ENCODE measurements at places on chromosomes 2 and 18.

- no peak for DNase-seq
Observed at GRCh38 chr2:127721311-127721977, 20.1 kb downstream of the SFT2D3 start.

GRCh38 chr2:216987252-216987821 is 127.5 kb upstream of the TNP1 start:
- no peak for DNase-seq

DNA sequence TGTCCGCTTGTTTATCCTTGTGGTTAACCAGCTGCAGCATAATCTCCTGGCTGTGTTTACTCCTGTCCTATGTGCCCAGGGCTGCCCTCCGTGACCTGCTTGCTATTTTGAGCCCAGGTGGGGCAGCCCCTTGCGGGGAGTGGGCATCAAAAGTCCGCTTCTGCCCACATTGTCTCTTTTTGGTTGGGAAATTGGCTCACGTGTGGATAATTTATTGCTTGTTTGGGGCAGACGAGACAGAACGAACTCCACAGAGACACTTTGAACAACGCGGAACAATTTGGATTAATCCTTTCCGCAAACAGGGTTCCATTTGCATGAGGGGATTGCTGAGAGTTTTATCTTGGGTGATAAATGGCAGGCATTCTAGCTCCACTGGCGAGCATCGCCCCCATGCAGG is 8.1 kb upstream of the CXCR4 start:
- DNase-seq: no peak

GRCh38 chr2:104870100-104870975 is 16.4 kb downstream of the POU3F3 start:
- peak; percentile 13 for DNase-seq

DNA sequence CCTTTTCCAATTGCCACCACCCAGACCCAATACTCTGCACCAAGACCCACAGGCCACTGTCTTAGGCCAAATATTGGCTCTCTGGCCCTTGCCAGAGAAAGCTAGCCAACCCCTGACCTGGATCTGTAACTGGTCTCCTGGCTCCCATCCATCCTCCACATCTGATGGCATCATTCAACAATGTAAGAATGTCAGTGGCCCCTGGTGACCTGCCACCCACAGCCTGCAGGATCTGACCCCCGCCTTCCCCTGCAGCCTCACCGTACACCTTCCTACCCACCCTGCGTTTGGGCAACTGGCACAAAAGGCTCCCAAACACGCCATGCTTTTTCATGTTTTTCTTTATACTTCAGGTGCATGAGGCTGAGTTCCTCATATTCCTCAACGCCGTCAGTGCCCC is 60.0 kb upstream of the ASAP2 start:
- no peak for DNase-seq

DNA sequence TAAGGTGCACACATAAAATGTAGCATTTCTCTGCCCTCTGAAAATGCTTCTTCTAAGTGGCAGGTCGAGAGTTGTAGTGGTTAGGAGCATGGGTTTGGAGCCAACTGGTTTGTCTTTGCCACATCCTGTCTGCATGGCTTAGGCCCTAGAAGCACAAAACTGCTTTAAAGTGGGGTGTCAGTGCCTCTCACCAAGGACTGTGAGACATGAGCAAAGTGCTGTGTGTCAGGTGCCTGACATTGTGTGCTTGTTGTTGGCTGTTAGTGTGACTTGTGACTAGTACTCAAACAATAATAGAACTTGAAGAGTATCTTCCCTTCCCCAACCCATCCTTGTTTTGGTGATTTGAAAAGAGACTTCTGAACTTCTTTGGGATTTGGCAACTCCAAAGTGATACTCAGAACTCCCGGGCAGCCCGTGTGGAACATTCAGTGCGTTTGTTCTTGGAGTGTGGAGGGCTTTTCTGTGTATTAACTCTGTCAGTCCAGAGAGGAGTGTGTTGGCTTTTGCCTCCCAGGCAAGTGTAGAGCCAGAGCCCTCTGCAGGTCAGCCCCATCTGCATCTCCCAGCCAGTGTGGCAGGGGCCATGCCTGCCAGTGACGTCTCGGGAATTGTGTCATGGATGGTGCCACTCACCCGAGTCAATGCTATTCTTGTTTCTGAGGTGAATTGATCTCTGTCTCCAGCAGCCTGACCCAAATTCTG is 5.0 kb downstream of the MGAT5 start:
- peak; percentile 67 for DNase-seq

- no peak for DNase-seq
Observed at GRCh38 chr2:127700527-127701192, 637 bp upstream of the SFT2D3 start.

- DNase-seq: peak; percentile 84
Observed at GRCh38 chr2:127153691-127154158, 46.8 kb upstream of the BIN1 start.

DNA sequence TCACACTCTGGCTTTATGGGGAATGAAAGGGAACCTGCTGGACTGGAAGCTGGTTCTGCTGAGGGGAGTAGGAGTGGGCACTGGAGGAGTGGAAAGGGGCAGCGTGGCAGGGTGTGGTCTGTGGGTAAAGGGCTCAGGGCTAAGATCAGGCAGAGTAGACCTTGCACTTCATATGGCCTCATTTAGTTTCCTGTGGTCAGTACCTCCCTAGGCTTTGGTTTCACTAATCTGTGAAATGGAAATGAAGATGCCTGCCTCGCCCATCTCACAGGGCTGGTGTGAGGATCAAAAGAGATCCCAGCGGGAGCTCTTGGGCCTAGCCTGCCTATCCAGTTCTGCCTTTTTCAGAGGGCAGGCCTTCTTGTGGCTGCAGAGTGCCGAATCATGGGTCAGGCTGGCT is 208.7 kb downstream of the LOXHD1 start:
- no peak for DNase-seq

DNA sequence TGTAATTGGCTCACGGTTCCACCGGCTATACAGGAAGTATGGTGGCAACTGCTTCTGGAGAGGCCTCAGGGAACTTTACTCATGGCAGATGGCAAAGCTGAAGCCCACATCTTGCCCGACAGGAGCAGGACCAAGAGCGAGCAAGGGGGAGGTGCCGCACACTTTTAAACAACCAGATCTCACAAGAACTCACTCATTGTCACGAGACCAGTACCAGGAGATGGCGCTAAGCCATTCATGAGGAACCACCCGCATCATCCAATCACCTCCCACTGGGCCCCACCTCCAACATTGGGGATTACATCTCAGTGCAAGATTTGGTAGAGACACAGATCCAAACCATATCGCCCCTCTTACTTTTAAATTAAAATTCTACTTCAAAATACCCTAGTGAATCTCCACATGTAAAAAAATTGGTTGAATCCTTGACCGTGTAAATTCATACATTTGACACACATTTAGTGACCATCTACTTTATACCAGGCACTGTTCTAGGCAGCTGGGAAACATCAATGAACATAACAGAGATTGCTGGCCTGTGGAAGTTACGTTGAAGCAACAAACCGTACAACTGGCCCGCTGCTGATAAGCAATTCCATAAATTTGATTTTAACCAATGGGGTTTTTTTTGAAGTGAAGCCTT is 87.6 kb downstream of the ALPK2 start:
- no peak for DNase-seq

- no peak for DNase-seq
Observed at GRCh38 chr2:206424134-206424533, 19.2 kb upstream of the ADAM23 start.

- DNase-seq: no peak
Observed at GRCh38 chr2:112877423-112877822, 33.5 kb upstream of the IL37 start.

GRCh38 chr18:35525795-35526494 is 28.2 kb upstream of the INO80C start:
- DNase-seq: no peak

DNA sequence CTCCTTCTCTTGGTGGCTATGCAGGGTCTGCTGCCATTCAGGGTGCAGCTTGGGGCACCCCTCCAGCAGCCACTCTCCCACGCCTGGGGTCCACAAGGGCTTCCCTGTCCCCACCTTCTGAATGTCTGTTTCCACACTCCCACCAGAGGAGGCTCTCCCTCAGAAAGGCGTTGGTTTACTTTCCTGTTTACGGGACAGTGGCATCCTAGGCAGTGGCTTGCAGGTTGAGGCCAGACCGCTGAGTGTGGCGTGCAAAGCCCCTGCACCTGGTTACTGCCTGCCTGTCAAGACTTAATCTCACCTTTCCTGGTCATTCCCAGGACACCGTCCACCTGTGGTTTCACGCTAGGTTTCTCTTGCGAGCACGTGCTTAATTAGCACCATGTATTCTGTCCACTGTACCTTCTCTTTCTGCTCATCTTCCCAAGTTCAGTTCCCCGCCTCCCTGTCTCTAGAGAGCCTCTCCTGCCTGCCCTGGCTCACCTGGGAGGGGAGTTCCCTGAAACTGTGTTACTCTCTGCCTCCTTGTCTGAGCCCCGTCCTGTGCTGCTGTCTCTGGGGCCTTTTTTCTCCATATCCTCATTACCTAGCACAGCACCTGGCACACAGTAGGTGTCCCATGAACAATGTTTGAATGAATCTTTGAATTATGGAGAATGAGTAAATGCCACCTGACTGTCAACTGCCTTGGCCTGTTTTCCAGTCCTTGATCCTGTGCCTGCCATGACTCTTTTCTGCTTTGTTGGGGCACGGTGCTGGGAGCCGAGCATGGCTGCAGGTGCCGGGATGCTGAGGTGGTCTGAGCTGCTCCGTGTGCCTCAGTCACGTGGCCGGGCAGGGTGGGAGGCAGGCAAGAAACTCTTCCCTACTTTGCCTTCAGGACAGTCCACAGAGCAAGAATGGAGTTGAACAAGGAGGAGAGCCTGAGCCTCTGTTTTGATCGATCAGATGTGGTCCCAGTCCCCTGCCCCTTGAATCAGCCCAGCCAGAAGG is 56.4 kb downstream of the ARHGEF4 start:
- no peak for DNase-seq

DNA sequence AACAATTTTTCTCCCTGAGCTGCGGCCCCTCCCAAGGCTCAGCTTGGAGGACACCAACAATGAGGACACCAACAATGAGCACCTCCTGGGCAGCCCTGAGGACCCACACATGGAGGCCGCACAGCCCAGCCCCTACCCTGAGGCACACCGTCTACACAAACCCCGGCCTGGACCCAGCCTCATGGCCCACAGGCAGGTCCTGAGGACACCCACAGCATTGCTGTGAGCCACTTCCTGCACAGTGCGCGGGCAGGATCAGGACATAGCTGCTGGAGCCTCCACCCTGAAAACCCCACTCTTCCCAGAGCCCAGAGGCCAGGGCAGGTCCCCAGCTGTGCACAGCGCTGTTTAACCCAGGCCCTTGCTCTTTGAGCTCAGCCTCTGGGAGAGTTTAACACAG is 194.3 kb downstream of the RTP5 start:
- DNase-seq: no peak

DNA sequence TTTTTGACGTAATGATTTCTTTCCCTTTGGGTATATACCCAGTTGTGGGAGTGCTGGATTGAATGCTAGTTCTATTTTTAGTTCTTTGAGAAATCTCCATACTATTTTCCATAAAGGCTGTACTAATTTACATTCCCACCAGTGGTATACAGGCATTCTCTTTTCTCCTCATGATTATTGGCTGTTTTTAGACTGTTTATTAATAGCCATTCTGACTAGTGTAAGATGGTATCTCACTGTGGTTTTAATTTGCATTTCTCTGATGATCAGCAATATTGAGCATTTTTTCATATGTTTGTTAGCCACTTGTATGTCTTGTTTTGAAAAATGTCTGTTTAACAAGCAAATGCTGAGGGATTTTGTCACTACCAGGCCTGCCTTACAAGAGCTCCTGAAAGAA is 9.2 kb upstream of the CD28 start:
- DNase-seq: no peak

DNA sequence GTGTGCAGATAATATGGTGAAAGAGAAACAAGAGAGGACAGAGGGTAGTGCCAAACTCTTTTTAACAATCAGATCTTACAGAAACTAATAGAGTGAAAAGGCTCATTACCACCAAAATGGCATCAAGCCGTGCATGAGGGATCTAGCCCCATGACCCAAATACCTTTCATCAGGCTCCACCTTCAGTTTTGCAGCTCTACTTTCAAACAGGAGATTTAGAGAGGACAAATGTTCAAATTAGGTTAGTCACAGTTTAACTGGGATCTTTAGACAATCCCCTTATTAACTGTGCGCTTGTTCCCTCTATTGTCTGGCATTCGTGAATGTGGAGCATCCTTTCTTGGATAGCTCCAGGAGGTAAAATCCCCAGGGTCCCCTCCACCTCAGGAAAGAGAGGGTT is 1209.3 kb upstream of the CHAC2 start:
- no peak for DNase-seq

DNA sequence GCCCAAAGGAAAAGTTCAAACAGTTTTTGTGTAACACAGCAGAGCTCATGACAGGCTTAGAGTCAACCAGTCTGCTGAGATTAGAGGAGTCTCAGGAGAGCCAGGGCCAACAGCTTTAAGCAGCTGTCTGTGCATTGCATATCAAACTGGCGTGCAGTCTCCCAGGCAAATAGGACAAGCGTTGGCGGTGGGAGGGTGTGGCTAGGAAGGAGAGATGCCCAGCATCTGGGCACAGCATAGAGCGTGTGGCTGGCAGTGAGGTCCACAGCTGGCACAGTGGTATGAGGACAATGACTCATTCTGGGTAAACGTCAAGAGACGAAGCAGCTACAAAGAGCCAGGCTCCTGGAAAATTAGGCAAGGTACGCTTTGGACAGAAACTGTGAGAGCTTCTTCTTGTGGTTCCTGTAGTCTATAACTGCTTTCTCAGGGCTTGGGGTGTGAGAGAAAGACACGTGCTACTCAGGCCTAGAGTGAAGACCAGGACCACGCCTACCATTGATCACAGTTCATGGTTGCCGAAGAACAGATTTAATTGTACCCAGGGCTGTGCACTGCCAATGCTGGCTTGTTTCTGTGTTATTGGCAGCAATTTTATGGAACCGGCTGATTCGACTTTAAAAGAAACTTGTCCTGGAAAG is 14.8 kb downstream of the ZAP70 start:
- DNase-seq: peak; percentile 11

- no peak for DNase-seq
Observed at GRCh38 chr2:174597345-174598047, at the start of gene WIPF1. TSS of gene WIPF1 (minus strand) at chr2:174597804. CDS start at chr2:174585573, 12,231 bp downstream.

DNA sequence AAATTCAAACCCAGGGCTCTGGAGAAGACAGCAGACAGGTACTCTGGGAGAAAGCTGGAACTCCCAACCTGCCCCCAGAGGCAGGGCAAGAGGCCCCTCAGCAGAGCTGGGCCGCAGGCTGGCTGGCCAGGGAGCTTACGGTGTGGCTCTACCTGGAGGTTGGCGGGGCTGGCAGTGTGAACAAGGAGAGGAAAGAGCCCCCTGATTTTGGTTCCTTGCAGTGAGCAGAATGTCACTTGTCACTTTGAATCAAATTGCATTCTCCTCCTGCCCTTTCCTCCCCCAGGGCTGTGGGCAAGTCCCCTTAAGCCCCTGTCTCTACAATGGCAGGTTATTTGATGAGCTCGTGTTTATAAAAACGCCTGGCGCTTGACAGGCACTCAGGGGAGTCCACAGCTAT is 32.6 kb downstream of the MYO7B start:
- DNase-seq: no peak

DNA sequence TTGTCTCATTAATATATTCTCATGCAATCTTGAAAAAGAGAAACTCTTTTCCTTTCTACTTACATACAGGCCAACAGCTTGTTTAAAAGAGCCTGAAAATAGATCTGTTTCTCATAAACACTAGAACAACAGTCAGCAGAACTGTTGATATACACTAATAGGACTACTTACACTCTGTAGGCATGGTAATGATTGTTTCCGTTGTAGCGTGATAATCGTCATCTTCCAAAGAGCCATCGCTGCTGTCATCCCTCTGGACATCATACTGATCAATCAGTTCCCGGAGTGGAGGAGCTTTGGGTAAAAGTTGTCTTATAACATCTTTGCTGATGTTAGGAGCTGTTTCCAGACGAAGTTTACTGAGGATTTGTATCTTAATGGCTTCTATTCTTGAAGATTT is 476 bp downstream of the MSTN start:
- DNase-seq: no peak
